Hematopoietic multipotent progenitor cell treated with erythropoietin and hydrocortisone succinate and interleukin-3 and kit ligand, for 4 days (in vitro differentiated cells): ENCODE measurements at places on chromosomes 6 and 20.

- peak; percentile 22 for DNase-seq
Observed at GRCh38 chr6:106149472-106150069, 63.4 kb downstream of the PRDM1 start.

GRCh38 chr6:113876695-113877094, 19.6 kb downstream of the MARCKS start:
- no peak for DNase-seq

DNA sequence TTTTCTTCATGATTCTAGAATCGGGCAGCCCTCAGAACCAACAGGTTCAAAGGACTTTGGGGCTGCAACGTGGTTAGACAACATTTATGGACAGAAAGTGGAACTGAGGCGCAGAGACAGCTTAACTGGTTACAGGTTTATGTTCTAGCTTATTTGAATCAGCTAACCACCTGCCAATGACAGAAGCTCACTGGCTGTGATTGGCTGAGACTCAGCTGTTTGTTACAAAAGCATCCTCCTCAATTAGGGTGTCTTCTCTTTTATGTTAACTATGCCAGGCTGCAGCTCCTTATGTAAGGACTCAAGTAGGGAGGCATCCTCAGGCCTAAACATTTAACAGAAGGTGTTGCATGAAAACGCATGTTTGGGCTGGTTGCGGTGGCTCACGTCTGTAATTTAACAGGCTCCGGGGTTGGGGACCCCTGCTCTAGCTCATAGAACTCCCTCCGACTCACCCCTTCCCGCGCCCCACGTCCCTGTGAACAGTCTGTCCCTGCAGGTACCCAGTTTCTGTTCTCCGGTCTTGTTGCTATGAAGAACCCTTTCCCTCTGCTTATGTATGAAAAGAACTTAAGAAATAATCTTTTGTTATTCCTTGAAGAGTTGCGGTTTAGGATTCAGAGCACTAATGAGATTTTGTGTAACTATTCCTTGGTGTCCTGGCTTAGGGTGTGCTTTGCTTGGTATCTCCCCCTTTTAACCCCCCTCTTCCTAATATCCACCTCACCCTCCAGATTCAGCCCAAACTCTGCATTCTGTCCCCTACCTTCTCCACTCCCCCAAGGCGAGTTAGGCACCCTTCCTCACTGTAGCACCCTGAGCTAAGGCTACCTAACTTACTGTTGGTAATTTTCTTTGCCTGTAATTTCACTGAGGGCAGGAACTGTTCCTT, 1.2 kb upstream of the TMEM181 start:
- DNase-seq = no peak

DNA sequence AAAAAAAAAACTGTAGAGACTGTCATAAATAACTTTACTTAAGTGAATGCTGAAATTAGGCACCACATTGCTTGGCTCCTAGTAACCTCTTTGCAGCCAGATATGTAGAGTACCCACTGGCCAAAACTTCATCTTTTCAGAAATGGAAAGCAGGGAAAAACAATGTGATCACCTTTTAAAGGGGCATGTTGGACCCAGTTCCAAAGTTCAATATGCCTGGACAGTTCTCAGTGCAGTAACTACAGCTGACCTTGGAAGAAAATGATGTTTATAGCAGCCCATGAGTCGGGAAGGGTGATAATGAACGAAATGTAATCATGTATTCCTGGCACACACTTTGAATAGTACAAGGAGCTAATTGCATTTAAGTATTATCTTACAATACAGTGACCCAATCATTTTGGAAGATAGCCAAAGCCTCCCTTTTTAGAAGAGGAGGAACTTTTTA, 93.6 kb upstream of the TAB2 start:
- peak; percentile 41 for DNase-seq

- DNase-seq = no peak
Observed at GRCh38 chr6:100392423-100392822, 72.3 kb downstream of the SIM1 start.

DNA sequence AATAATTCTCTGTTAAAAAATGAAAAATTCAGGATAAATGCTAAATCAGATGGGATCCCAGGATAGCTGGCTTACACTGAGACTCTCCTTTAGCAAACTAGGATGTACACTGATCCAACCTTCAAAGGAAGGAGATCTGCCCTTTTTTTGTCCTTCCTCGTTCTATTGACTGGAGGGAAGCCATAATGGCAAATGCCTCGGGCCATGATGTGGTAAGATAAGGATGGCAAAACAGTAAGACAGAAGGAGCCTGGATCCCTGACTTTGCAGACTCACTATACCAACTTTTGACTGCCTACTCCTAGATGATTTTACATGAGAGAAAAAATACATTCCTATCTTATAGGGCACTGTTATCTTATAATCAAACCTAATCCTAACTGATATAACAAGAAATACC, 156.9 kb upstream of the BEND3 start:
- no peak for DNase-seq

GRCh38 chr20:63737695-63737944, 1.2 kb downstream of the LIME1 start:
- DNase-seq = no peak

DNA sequence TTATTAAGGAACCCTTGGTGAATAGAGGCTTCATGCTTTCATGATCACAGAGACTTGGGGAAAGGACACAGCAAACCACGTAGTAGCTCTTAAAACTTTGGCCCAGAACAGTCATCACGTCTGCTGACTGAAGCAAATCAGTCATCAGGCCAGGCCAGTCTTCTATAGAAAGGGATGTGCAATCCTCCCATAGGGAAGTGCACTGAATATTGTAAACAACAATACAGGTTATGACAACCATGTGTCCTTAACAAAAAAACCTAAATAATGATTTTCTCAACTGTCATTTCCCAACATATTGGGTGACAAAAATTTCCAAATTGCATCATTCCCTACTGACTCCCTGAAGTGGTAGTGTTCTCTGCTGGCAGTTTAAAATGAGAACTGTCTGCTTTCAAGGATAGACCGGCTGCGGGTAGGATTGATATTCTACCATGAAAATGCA, 388.2 kb upstream of the CITED2 start:
- DNase-seq = no peak

- DNase-seq = no peak
Observed at GRCh38 chr6:158309814-158310213, 2.5 kb upstream of the TULP4 start.

DNA sequence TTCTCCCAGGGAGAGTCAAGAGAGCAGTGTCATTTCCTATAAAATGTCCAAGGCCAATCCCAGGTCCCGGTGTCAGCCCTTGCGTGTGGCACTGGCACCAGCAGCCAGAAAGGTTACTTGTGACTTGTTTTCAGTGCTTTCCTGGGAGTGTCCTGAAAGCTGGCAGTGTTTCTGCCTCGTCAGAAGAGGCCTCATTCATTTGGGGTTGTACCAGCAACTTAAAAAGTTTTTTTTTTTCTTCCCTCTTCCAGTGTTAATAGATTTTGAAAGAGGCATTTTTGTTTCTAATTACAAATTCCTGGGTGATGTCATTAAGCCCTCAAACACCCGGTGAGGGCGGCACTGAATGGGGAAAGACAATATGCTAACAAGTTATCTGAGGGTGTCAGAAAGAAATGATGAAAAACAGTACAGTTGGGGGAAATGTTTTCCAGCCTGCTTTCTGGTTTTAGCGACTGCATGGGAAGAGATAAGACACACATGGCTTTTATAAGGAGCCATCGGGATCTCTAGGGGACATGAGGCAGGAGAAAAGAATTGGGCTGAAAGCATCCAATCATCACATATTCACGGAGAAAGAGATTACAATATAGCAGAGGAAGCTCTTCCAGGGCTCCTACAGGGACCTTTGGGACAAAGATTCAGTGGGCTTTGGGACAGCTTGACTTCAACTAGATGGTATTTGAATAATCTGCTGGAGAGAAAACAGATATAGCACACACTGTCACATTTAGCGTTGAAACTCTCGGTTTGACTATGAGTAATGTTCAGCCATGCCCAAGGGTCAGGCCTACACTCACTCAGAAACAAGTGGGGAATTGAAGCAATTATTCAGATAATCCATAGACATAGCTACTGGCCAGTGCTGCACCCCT, 153.0 kb downstream of the BCAS1 start:
- DNase-seq = peak; percentile 77

GRCh38 chr6:28597924-28598722, 72.4 kb downstream of the GPX5 start:
- DNase-seq = no peak

DNA sequence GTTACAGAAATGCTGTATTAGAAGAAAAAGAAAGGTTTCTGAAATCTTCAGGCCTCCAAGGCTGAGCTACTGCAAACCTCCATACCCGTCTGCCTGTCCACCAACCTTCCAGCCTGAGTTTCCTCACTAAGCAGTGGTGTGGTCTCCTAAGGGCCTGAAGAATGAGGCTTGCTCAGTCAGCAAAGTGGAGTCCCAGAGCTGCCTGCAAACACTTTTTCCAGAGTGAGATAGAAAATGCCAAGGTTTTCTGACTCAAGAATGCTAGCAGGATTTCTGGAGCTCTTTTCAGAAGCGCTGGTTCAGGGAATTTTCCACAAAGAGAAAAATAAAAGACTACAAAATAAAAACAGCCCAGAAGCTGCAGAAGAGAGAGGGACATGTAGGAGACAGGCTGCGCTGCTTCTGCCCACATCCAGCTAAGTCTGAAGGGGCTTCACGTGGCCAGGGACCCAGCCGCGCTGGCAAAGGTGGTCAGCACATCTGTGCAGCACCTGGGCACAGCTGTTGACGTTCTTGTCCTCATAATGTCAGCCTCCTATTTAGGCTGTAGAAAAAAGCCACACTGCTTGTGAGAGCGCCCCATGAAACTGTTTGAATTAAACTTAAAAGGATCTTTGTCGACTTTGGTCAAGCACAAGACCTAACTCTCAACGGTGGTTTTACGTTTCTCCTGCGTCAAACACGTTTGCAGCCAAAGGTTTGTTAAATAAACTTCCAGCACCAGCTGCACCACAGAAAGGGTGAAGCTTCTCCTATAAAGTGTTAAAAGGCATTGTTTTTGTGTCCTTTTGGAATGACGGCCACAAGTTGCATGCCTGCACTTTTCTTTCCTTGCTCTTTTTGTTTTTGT, 209.0 kb downstream of the THBS2 start:
- DNase-seq = no peak

DNA sequence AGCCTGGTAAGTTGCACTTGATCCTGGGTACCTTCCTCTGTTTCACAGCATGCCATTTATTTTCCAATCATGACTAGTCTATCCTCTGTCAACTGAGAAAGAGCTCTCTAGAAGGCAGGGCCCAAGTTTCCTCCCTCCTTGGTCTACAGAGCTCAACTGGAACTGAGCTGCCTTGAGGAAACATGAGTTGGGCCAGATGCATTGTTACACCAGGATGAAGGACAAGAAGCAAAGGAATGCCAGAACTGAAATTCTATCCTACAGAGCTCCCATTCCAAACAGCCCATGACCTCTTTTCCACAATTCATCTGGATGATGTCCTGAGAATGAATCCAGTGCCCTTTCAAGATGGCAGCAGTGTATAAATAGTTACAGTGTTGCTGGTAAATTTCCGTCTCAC, 66.7 kb upstream of the E2F3 start:
- no peak for DNase-seq
